ENCODE measurements at places on chromosomes 2 and 18.

DNA sequence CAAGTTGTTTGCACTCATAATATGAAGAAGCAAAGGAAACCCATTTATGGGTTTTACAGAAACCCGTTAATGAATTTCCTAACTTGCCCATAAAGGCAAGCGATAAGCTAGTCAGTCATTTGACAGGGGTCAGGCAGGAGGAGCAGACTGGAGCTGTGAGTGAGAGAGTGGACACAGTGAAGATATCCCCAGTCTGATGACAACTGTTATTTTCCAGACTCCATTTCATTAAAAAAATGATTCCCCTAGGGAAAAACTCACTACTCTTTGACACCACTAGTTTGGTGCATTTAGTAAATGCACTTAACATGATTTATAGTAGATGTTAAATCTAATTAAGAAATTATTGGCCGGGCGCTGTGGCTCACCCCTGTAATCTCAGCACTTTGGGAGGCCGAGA is 80.8 kb downstream of the TGIF1 start:
- no peak for DNase-seq

- DNase-seq: peak; percentile 55
Observed at GRCh38 chr2:108786008-108786353, 590 bp upstream of the CCDC138 start.

GRCh38 chr2:68743531-68743930 is 8.9 kb downstream of the ARHGAP25 start:
- no peak for DNase-seq

GRCh38 chr18:55447672-55448018 is 140.3 kb downstream of the TCF4 start:
- no peak for DNase-seq

GRCh38 chr2:29749843-29750242 is 171.5 kb downstream of the ALK start:
- no peak for DNase-seq

DNA sequence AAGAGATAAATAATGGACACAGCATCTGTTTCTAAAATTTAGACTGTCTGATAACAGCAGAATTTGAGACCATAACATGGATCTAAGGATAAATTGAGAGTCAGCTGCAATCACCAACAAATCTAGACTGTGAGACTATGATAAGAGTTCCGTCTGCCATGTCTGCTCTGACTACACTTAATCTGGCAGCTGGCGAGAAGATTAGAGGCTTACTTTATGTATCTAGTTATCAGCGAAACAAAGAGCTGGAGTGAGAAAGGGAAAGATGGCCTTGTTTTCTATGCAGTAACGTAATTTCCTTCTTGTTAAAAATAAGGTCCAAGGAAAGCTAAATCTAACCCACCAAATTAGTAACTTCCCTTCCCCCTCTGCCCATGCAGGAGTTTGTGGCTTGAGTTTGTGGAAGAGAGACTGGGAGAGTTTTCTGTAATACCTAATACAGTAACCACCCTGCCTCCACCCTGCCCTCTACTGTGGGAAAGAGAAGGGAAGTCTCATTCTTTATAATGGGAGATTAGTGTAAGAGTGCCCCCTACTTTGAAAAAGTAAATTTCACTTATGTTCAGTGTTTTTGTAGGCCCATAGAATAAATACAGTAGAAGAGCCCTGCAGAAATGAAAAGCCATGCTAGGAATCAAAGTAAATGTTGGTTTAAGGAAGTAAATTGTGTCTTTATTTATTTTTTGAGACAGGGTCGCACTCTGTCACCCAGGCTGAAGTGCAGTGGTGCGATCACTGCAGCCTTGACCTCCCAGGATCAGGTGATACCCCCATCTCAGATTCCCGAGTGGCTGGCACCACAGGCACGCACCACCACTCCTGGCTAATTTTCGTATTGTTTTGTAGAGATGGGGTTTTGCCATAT is 27.5 kb downstream of the EML4 start:
- DNase-seq: peak; percentile 93

- DNase-seq: no peak
Observed at GRCh38 chr2:60414495-60415138, 138.8 kb downstream of the BCL11A start.

Data from OCI-M1 (cell line).